NCI-H1092 (cell line): ENCODE measurements at places on chromosomes 1 and 21.

DNA sequence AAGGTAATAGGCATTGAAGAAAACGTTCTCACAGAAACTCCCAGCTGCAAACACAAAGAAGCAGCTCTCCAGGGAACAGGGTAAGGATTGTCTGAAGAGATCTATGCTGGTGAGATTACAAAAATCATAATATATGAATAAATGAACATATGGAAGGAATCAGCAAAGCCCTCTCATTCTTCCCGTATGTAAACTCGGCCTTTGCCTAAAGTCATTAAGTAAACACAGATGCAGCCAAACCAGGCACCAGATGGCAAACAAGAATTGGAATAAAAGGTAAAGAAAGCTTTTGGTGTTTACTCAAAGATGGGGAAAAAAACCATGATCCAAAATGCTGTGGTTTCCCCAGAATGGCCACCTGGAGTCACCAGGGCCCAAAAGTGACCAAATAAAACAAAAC lies 76.6 kb upstream of the HOOK1 start:
- peak; percentile 10 for DNase-seq

GRCh38 chr21:46051821-46052675 lies 45.9 kb upstream of the COL6A2 start:
- no peak for DNase-seq

- DNase-seq, result no peak
Observed at GRCh38 chr1:22761101-22761500, 50.5 kb downstream of the EPHB2 start.

- no peak for DNase-seq
Observed at GRCh38 chr21:25176637-25177412, 430.5 kb downstream of the MRPL39 start.

- DNase-seq, result no peak
Observed at GRCh38 chr1:201754353-201754752, 74.6 kb upstream of the IPO9 start.

DNA sequence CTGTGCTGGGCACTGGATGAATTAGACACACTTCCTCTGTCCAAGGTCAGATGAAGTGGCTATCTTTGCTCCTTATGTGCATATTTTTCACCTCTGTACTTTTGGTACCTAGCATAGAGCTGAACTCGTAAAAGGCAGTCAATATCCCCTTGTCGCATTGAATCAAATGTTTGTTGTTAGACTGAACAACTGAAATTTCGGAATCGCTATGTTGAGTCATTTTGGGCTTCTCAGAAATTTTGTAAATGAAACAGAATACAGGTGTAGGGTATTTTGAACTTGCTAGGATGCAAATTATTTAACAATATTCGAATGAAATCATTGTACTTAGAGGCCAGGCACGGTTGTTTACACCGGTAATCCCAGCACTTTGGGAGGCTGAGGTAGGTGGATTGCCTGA lies 48.0 kb downstream of the PDE4B start:
- DNase-seq, result no peak

- no peak for DNase-seq
Observed at GRCh38 chr1:223210788-223211120, 67.7 kb upstream of the TLR5 start.

DNA sequence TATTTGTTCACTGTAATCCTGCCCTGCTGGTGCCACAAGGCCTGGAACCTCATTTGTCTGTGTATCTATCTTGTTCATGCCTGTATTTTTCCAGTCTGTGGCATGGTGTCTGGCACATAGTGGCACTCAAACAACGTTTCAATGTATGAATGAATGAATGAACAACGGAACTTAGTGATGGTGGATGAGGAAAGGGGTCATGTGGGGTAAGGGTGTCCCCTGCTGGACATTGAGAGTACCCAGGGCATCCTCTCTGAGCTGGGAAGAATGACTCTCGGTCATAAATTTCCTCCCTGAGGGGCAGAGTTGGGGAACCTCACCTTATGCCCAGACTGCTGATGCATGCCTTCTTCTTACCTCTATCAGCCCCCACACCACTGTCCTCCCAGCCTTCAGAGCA lies 18.9 kb upstream of the ZNF683 start:
- peak; percentile 5 for DNase-seq

DNA sequence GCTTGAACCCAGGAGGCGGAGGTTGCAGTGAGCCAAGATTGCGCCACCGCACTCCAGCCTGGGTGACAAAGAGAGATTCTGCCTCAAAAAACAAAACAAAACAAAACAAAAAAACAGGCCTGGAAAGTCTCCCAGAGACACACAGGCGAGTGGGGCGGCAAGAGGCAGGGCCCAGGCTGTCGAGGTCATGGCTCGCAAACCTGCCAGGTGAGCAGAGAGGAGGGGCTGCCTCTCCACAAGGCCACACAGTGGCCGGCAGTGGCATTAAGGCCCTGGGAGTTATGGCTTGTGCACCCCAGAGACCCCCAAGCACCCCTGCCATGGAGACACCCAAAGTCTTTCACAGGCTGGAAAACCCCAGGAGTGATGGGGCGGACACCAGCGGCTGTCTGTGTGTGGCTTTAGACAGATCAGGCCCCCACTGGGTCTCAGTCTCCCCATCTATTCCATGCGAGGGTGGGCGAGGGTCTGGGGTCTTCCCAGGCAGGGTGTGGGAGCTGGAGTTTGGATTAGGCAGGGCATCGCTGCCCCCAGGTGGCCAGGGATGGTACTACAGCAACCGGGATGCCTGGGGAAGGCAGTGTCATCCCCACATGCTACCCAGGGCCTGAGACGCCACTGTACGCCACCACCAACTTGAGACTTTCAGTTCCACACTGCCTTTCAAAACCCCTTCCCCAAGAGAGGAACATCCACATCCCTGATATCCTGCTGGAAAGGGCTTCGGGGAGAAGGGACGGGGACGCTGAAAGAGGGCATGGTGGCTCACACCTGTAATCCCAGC lies 7.3 kb upstream of the CTRC start:
- DNase-seq, result peak; percentile 36
